ENCODE measurements at places on chromosomes 16 and 17.

- DNase-seq = no peak
These were observed 179.0 kb downstream of the HAPSTR1 start for GRCh38 chr16:9270424-9270823.

DNA sequence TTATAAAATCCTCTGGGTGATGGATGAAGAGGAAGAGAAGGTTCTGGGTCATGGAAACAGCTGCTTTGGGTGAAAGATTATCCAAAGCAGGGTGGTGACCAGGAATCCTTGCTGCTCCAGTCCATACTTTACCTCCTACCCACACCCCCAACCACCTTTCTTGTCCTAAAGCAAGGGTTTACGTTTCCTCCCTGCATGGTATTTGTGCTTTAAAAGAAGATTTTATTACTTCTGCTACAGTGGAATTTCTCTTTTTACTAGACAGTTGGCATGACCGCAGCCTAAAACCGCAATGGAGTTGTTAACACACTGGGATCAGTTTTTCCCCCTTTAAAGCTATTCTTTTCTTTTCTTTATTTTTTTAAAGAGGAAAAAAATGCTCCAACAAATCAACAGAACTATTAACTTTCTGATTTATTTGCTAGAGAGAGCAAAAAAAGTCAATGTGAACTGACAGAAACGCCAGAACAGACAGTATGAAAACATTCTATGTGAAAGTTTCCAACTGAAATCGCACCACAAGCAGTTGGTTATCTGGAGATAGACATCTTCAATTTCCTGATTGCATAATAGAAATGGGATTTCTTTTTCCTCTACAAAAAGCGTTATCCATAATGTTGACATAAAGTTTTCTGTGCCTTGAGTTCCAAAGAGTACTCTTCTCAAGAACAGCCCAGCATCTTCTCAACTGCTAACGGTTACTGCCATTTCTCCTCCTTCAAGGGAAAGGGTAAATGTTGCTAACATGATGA is 236.0 kb downstream of the IRX3 start:
- no peak for DNase-seq

DNA sequence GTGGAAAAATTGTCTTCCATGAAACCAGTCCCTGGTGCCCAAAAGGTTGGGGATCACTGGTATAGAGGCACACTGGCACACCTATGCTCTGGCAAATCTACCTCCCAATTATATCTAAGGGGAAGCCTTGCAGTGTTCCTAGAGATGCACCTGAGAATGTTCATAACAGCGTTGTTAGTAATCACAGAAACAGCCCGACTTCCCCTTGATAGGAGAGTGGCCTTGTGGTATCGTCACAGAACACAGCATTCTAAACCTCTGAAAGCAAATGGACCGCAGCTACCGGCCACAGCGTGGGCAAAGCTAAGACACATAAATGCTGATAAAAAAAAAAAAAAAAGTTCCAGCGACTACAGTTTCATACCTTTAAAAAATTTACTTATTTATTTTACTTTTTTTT is 39.1 kb upstream of the ADGRG1 start:
- no peak for DNase-seq

- no peak for DNase-seq
These were observed 47.1 kb upstream of the MYOCD start for GRCh38 chr17:12618557-12618956.

DNA sequence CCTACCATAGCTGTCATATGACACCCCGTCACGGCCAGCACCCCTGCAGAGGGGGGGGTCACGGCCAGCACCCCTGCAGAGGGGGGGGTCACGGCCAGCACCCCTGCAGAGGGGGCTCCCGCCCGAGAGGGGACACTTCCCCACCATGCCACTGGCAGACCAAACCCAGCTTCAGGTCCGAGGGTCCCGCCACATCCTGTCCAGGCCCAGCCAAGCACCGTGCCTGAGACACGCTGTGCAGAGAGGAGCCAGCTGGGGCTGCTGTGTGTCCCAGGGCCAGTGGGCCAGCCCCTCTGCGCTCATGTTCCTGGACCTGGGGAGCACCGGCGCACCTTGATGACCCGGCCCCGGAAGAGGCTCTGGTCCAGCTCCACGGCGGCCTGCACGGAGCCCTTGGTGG is 1.9 kb downstream of the PABPN1L start:
- DNase-seq = no peak

- no peak for DNase-seq
These were observed 110.0 kb downstream of the N4BP1 start for GRCh38 chr16:48499923-48500381.

GRCh38 chr17:3916825-3917224 is 560 bp upstream of the P2RX1 start:
- peak; percentile 87 for DNase-seq

GRCh38 chr17:21284319-21285163 is at the start of gene MAP2K3:
TSS of gene MAP2K3 (plus strand) at chr17:21284711. CDS start at chr17:21284921, 210 bp downstream.
- peak; percentile 100 for DNase-seq

DNA sequence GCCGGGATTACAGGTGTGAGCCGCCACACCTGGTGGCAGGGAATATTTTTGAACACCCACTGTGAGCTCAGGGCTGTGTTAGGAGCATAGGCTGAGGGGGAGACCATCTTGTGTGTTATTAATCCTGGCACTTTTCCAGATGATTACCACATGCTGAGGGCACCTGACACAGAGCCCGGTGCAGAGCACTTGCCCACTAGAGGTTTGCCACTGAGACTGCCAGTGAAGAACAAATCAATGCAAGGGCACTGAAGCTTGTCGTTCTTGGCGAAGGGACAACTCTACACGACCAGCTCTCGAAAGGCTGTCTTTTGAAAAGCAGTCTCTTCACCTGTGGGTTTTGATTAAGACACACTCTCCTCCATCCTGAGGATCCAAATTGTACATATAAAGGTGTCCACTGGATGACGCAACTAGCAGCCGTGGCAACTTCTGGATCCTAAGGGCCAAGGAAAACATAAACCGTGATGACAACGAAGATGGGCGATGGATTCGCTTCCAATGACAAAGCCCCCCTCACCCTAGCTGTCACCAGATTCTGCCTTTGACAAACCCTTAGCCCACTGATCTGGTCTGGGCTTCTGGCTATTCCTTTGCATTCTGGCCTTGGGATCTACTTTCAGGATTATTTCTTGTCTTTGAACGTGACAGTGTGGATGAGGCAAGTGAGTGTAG is 28.7 kb downstream of the WIPI1 start:
- peak; percentile 27 for DNase-seq

Data from spleen (tissue), 13 donors.